ENCODE measurements at places on chromosomes 7 and 10.

DNA sequence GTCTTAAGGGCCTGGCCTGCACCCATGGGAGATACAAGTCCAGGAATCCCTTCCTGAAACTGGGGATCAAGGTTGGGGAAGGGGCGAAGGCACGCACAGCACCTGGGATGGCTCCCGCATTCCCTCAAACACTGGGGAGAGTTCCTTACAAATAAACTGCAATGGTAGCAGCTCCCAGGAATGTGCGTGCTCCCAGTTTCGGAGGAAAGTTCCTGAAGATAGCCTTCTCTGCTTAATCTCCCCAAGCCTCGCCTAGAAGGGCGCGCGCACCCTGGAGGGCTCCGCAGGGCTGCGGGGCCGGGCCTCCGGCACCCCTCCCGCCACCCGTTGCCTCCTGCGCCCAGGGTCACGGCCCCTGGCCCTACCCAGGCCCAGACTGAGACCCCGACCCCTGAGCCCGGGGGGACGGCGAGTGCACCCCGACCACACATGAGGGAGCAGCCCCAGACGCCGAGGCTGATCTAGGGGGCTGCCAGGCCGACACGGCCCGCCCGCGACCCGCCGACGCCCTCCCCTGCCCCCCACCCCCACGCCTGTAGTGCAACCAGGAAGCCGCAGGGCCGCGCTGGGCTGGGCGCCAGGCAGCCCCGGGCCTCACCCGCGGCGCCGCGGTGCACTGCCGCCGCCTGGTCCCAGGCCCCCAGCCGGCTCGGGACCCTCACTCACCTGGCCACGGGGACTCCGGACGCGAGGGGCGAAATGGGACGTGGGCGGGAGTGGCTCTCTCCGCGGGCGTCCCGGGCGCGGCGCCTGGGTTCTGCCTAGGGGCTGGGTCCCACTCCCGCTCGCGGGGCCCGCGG lies 460 bp downstream of the ANXA11 start:
- DNase-seq: peak; percentile 34

GRCh38 chr10:126063353-126063791 lies 167.0 kb downstream of the FANK1 start:
- no peak for DNase-seq

DNA sequence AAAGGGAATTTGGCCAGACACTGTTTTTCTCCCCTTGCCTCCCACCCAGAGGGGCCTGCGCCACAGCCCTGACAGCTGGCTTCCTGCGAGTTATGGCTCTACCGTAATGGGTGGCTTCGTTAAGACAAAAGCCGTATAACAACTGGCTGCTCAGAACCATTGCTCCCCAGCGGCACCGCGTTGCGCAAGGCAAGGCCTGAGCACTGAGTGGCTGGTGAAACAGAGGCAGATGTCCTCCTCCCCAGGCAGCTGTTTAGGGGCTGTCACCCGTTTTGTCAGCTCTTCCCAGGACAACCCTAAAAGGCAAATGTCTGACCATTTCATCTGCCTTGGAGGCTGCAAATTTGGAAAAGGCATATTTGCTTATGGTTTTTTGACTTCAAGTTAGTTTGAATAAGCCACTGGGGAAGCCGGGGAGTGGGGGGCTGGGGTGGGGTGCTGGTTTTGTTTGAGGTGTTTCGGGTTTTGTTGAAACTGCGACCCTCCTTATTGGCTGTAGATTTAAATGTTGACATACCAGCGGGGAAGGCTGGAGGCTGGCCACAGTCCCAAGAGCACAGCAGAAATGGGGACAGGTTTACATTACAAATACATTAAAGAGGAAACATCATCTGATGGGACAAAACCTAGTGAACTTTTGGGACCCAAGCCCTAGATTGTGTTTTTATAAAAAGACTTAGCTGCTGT lies 681 bp upstream of the SPOCK2 start:
- DNase-seq: peak; percentile 58

GRCh38 chr7:20834656-20835055 lies 48.0 kb upstream of the SP8 start:
- no peak for DNase-seq

GRCh38 chr10:125083576-125083920 lies 76.8 kb downstream of the CTBP2 start:
- no peak for DNase-seq

- DNase-seq: no peak
Observed at GRCh38 chr10:5648494-5649457, 17.6 kb downstream of the ASB13 start.

DNA sequence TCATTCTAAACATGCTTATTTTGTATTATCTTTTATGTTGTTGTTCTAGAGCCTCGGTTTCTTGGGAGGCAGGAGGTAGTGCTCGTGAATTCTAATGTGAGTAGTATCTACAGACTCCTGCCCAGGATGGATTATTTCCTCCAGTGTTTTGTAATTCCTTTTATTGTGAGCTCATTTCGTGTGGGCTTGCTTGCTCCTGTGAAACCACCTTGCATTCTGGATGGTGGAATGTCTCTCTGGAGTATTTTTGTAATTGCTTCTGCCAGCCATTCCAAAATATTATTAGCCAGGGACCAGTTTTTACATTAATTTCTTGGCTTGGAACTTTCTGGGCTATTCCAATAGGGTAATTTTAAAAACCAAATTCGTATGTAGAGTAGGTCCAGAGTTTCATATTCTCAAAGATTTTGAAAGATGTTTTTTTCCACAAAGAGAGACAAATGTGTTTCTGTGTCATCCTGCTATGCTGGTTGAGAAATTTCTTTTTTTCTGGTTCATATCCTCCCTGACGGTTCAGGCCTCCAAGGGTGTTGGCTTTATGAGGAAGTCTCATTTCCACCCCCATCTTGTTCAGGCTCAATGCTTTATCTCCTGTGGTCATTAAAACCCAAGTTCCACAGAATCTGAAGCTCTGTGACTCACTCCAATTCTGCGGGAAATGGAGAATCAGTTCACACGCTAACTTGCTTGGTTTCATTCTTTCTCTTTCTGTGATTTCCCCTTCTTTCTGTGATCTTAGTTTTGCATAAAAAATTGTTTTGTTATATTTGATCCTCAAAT lies 41.7 kb upstream of the CALD1 start:
- no peak for DNase-seq

DNA sequence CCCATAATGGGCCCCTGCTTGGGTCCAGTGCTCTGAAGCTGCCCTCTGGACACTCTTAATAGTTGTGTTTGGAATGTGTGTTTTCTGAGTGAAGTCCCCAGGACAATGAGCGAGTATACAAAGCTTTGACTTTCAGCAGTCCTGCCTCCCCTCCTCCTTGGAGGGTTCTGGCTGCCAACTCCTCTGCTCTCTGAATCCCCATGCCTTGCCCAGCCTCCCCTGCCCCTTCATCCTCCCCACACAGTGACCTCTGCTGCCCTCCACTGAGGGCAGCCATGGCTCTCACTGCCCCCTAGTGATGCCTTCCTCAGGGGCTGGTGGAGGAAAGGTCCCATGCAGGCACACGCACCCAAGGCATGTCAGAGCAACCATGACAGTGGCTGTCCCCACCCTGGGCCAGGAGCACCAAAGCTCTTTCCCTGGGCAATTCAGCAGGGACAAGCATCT lies 40.9 kb downstream of the FRMPD2 start:
- DNase-seq: no peak

GRCh38 chr10:103812004-103812403 lies 43.4 kb downstream of the SH3PXD2A start:
- DNase-seq: no peak

- DNase-seq: no peak
Observed at GRCh38 chr7:7988706-7989105, 20.1 kb downstream of the GLCCI1 start.

GRCh38 chr10:114911052-114911711 lies 26.8 kb upstream of the TRUB1 start:
- no peak for DNase-seq

DNA sequence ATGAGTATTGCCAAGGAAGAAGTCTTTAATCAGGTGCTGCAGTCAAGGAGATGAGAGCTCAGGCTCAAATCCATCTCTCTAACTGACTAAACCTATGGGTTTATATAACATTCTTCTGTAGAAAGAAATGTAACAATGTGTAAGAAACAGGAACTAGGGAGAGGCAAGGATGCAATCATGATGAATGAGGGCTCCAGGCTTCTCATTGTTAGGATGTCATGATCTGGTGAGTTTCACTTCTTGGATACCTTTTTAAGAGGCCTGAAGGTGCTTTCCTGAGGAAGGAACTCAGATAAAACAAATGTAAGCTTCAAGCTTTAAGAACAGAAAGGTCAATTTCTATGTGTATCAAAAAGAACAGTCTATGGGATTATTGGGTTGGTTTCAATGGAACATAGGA lies 30.8 kb upstream of the SCIN start:
- DNase-seq: no peak

DNA sequence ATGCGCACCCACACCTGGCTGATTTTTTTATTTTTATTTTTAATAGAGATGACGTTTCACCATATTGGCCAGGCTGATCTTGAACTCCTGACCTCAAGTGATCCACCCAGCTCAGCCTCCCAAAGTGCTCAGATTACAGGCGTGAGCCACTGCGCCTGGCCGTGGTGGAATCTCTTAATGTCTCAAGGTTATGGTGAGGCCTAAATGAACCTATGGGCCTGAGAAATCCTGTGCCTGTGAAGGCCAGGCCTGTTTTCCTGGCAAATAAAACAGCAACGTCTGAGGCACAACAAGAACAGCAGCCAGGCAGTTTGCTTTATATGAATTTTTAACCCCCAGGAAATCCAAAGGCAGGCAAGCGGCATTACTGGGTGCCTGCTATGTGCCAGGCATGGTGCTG lies 297.5 kb upstream of the ZMIZ1 start:
- no peak for DNase-seq

GRCh38 chr7:18295781-18296423 lies 199.6 kb upstream of the HDAC9 start:
- DNase-seq: no peak

GRCh38 chr7:99665312-99666012 lies 14.3 kb downstream of the CYP3A5 start:
- no peak for DNase-seq

- DNase-seq: no peak
Observed at GRCh38 chr7:112422842-112423496, 27.3 kb upstream of the IFRD1 start.

- no peak for DNase-seq
Observed at GRCh38 chr10:84391326-84391725, 62.9 kb downstream of the CCSER2 start.

GRCh38 chr7:143300959-143301935 lies 13.1 kb downstream of the CASP2 start:
- DNase-seq: no peak

DNA sequence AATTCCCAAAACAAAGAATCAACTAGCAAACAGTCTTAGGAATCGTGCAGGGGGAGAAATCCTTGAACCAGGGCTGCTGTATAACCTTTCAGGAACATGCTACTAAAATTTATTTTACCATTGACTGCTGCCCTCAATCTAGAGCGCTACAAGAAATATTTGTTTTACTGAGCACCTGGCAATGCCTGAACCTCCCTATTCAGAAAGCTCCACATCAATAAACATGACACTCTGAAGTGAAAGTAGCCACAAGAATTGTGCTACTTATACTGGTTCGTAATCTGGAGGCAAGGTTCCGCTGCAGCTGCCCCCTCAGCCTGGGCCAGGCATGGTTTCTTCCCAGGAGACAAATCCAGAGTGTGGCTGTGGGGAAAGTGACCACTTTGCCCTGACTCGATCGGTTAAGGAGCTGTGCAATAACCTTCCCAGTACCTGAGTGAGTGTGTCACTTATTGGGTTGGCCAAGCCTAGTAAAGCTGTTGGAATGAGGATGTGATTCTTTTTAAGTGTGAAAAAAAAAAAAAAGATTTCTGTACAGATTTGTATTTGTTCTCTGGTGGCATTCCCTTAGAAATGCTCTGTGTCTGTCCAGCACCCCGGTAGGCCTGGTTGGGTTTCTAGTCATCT lies 7.7 kb downstream of the VWA2 start:
- no peak for DNase-seq

GRCh38 chr7:151541709-151542499 lies 22.2 kb upstream of the RHEB start:
- no peak for DNase-seq

DNA sequence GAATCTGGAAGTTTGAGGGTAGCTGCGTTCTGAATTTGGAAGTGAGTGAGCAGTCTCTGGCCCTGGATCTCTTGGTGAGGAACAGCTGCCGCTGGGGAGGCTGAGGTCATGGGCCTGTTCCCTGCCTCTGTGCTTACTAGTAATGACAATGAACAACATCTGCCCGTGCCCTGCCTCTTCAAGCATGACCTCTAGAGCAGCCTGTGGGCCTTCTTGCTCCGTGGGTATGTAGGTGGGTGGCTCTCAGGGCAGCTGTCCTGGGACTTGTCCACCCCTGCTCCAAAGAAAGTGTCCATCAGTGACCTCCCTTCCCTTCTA lies 186.2 kb downstream of the CXCL12 start:
- DNase-seq: no peak

GRCh38 chr7:69654381-69654780 lies 56.1 kb downstream of the AUTS2 start:
- no peak for DNase-seq

DNA sequence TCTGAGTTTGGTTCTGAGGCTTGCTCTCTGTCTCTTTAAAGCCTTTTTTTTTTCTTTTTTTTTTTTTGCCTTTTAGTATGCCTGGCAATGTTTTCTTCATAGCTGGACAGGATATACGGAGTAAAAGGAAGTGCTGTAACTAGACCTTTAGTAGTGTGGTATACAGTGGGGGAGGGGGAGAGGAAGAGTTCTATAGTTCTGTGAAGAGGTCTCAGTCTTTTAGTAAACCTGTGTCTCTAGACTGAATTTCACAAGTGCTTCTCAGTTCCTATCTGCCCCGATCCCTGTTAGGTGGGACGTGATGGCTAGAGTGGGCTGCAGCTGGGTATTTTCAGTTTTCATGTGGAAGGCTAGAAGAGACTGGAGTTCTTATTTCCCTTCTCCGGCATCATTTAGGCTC lies 3.1 kb upstream of the ABCC2 start:
- no peak for DNase-seq

DNA sequence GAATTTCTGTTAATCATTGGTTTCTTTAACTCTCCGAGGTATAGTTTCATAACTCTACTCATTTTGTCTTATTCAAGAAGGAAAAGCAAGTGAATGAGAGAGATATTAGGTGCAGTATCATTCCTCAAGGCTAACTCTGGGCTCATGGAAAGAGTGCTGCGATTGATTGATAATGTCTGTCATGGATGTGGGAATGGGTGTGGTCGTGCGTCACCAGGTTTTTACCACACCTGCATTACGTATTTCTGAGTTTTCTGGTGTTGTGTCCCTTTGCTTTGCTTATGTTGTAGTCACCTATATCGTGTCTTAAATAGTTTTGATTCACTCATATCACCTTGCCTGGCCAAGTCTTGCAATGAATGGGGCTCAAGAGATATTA lies 44.9 kb upstream of the ZNF438 start:
- DNase-seq: no peak

DNA sequence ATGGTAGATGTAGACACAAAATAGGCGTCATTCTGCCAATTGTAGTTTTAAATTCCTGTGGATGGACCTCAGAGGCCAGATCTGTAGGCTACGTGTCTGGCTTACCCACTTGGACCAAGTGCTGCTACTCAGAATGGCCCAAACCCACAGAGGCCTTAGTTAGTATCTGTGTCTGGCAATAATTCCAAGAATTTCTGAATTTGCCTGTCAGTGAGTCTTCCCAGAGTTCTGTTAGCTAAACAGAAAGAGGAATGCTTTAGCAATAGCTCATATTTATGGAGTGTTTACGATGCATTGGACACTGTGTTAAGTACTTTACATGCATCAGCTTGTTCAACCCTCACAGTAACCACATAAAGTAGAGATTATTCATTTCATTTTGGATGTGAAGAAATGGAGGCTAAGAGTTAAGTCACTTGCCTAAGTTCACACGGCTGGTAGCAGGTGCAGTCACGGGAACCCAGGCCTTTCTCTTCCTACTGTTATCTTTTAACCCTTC lies 231.8 kb downstream of the PTEN start:
- DNase-seq: no peak

- no peak for DNase-seq
Observed at GRCh38 chr10:110003524-110003885, 4.3 kb upstream of the ADD3 start.

GRCh38 chr10:114525368-114525949 lies 121.2 kb upstream of the AFAP1L2 start:
- no peak for DNase-seq

All from activated CD4-positive, alpha-beta T cell treated with anti-CD3 and anti-CD28 coated beads, Interleukin-2, amount 50 U/mL, for 1 hour (primary cell).